ENCODE measurements at places on chromosomes 1 and 21.
A peak's percentile ranks its signal among the peaks of the same experiment; 100 is the strongest.

DNA sequence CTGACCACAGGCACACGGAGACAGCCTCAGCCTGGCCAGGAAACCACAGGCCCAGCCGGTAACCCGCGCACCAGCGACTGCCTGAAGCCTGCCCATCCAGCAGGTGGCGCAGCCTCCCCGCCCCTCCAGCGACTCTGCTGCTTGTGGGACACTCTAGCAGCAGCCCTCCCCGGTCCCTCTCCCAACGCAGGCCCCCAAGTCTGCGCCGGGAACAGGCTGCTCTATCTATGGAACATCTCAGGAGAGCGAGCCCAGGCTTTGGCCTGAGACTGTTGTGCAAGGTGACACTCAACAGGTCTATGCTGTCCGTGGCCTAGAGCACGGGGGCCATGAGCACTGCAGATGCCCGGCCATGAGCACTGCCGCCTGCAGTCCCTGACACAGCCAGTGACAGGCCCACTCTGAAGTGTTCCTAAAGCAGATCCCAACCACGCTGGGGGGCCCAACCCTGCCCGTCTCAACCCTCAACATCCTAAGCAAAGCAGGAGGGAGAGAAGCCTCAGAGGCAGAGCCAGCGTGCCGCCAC, 28.4 kb downstream of the WDR4 start:
- no peak overlapping the region for H3K4me3 ChIP-seq
- peaks cover 13% of the 10 kb centered on the region for H3K4me1 ChIP-seq
- peaks cover 66% of the 10 kb centered on the region for H3K36me3 ChIP-seq

DNA sequence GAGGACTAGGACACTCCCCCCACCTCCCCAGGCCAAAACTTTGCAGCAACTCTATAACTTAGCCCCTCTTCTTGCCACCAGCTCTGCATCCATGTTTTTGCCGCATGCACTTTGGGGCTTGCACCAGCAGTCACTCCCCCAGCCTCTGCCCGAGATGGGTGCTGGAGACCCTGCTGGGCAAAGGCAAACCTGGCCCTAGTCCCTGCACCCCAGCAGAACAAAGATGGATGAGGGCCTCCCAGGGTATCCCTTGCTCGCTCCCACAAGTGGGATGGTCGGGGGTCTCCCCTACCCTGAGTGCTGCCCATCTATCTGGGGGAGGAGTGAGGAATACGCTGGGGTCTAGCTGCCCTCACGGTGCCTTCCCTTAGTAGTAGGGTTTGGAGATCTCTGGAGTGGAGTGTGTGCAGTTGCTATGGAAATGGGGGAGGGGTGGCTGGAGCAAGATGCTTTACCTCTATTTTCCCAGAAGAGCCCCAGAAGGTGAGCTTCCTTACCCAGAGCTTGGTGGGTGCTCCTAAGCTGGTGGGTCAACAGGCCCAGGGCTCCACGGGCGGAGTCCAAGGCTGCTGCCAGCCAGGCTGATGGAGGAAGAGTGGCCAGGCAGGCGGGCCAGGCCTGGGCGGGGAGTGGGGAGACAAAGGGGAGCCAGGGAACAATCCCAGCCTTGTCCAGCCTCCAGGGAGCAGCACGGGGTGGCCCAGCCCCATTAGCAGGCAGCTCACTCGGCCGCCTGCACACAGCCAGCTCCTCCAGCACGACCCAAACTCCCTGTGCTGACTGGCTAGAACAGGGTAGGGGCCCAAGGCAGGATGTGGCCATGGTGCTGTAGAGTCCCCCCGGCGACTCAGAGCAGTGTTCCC, at the start of gene PAQR6:
PAQR6 (minus strand) TSS at position 597 of the 863 bp plus-strand sequence. CDS start 1,325 bp downstream, outside the sequence.
- H3K27me3 ChIP-seq = no peaks in the 10 kb centered on the region
- H3K4me3 ChIP-seq = no peak within 1 kb of the TSS
- H3K36me3 ChIP-seq = peaks cover 7% of the 10 kb centered on the region
- DNase-seq = no peak
- peaks cover 17% of the 10 kb centered on the region for H3K4me1 ChIP-seq

- H3K27me3 ChIP-seq = no peaks in the 10 kb centered on the region
- no peak overlapping the region for H3K4me3 ChIP-seq
- H3K27ac ChIP-seq = no peak overlapping the region
- H3K36me3 ChIP-seq = no peaks in the 10 kb centered on the region
Measured at GRCh38 chr1:81832573-81832972, 31.8 kb downstream of the ADGRL2 start.

GRCh38 chr21:35324372-35325220, 275.5 kb upstream of the RUNX1 start:
- no peaks in the 10 kb centered on the region for H3K36me3 ChIP-seq
- peaks cover 3% of the 10 kb centered on the region for H3K4me1 ChIP-seq
- peaks cover 6% of the 10 kb centered on the region for H3K27me3 ChIP-seq
- H3K4me3 ChIP-seq = no peak overlapping the region
- H3K27ac ChIP-seq = no peak overlapping the region

GRCh38 chr1:51628715-51629590, 12.1 kb downstream of the OSBPL9 start:
- no peak overlapping the region for H3K27ac ChIP-seq
- DNase-seq = no peak
- no peak overlapping the region for H3K4me3 ChIP-seq
- H3K27me3 ChIP-seq = no peaks in the 10 kb centered on the region

GRCh38 chr1:40662864-40663263, 2.6 kb downstream of the RIMS3 start:
- H3K4me3 ChIP-seq = no peak overlapping the region
- peak; percentile 66 for DNase-seq
- no peaks in the 10 kb centered on the region for H3K27me3 ChIP-seq
- H3K36me3 ChIP-seq = no peaks in the 10 kb centered on the region
- peaks cover 24% of the 10 kb centered on the region for H3K4me1 ChIP-seq

GRCh38 chr1:78279051-78279450, 211.7 kb upstream of the PTGFR start:
- H3K4me1 ChIP-seq = no peaks in the 10 kb centered on the region
- no peak for DNase-seq
- H3K4me3 ChIP-seq = no peak overlapping the region

DNA sequence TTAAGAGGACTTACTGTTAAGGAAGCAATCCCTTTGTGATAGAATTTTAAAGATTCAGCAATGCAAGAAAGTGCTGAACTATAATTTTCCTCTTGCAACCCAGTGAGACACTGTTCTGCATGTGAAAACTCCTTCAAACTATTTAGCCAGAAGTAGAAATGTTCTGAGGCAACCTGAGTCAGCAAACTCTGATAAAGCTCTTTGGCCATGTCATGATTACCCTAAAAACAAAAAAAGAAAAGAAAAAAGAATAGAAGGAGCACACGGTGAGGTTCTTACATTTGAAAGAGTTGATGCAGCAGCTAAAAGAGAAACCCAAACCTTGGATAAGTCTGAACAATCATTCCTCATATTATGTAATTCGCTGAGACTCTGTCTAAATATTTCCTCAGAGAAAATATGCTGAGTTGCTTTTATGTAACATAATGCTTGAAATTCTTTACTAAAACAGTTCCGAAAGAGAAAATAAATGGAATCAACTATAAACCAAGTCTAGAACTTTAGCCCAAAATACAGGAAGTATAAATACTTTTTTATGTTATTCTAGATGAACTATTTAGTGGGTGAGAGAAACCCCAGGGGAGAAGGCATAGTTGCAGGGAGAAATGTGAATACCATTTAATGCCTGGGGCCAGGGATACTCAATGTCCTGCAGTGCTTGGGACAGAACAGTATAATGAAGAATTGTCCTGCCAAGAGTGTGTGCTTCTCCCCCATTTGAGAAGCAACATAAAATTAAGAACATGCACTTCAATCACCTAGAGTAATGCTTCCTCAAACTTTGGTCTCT, 60.0 kb downstream of the INTS7 start:
- no peak for DNase-seq
- no peaks in the 10 kb centered on the region for H3K27me3 ChIP-seq
- H3K36me3 ChIP-seq = peaks cover 30% of the 10 kb centered on the region
- no peak overlapping the region for H3K4me3 ChIP-seq
- H3K4me1 ChIP-seq = no peaks in the 10 kb centered on the region

DNA sequence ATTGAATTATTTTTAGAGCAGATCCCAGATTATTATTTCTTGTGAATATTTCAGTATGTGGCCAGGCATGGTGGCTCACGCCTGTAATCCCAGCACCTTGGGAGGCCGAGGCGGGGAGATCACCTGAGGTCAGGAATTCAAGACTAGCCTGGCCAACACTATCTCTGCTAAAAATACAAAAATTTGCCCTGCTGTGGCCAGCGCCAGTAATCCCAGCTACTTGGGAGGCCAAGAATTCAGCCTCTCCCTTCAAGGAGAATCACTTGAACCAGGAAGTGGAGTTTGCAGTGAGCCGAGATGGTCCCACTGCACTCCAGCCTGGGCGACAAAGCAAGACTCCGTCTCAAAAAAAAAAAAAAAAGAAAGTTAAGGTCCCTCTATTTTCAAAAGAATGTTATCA, 4.3 kb downstream of the OSBPL9 start:
- no peak for DNase-seq
- H3K27ac ChIP-seq = no peak overlapping the region
- peaks cover 42% of the 10 kb centered on the region for H3K4me1 ChIP-seq
- no peaks in the 10 kb centered on the region for H3K27me3 ChIP-seq
- no peak overlapping the region for H3K4me3 ChIP-seq
- no peaks in the 10 kb centered on the region for H3K36me3 ChIP-seq

DNA sequence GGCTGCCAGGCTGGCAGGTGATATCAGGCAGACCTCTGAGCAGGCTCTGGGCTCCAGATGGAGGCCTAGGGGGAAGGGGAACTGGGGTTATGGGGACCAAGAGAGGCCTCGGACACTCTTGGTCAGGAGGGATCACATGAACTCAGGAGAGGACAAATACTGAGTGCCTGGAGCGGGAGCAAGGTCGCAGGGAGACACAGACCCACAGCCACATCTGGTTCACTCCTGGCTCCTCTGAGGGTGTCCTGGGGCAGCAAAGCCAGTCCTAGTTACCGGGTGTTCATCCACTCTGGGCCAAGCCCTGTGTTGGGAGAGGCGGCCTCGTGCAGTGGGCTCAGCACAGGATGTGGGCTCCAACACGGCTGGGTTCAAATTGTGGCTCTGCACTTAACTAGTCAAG, 239.0 kb downstream of the PTPRU start:
- peaks cover 39% of the 10 kb centered on the region for H3K27me3 ChIP-seq
- no peaks in the 10 kb centered on the region for H3K36me3 ChIP-seq
- no peaks in the 10 kb centered on the region for H3K4me1 ChIP-seq
- DNase-seq = no peak
- no peak overlapping the region for H3K27ac ChIP-seq

GRCh38 chr1:16133007-16133961, 22.6 kb downstream of the EPHA2 start:
- no peak for DNase-seq
- no peaks in the 10 kb centered on the region for H3K36me3 ChIP-seq
- H3K4me1 ChIP-seq = no peaks in the 10 kb centered on the region

GRCh38 chr1:12627296-12627695, 9.3 kb upstream of the DHRS3 start:
- H3K4me3 ChIP-seq = no peak overlapping the region
- peaks cover 8% of the 10 kb centered on the region for H3K4me1 ChIP-seq
- no peak for DNase-seq
- peaks cover 1% of the 10 kb centered on the region for H3K27me3 ChIP-seq
- H3K36me3 ChIP-seq = no peaks in the 10 kb centered on the region

- H3K4me3 ChIP-seq = no peak overlapping the region
- DNase-seq = no peak
- peaks cover 60% of the 10 kb centered on the region for H3K36me3 ChIP-seq
- peak overlapping the region; percentile 75 for H3K27ac ChIP-seq
- H3K4me1 ChIP-seq = peaks cover 6% of the 10 kb centered on the region
Measured at GRCh38 chr1:155960081-155960745, 18.1 kb downstream of the ARHGEF2 start.

- no peak overlapping the region for H3K27ac ChIP-seq
- no peak overlapping the region for H3K4me3 ChIP-seq
- peaks cover 17% of the 10 kb centered on the region for H3K4me1 ChIP-seq
- no peaks in the 10 kb centered on the region for H3K27me3 ChIP-seq
- no peak for DNase-seq
- no peaks in the 10 kb centered on the region for H3K36me3 ChIP-seq
Measured at GRCh38 chr1:11649237-11649623, 5.0 kb downstream of the FBXO2 start.

GRCh38 chr1:203569490-203570318, 56.9 kb upstream of the ATP2B4 start:
- H3K36me3 ChIP-seq = no peaks in the 10 kb centered on the region
- H3K4me1 ChIP-seq = no peaks in the 10 kb centered on the region
- no peak overlapping the region for H3K4me3 ChIP-seq
- no peak for DNase-seq

DNA sequence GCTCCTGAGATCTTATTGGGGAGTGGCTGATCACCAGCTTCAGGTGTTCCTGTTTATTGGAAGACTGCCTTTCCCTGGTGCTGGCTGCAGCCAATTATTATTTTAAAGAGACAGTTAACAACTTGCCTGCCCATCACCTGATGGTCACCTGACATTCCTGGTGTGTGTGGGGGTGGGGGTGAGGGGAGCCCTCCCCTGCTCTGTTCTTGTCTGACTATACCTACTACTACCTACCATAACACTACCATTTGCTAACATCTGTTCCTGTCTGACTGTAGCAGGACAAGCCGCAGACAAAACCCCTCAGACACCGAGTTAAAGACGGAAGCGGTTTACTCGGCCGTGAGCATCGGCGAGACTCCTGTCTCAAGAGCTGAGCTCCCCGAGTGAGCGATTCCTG, 54.9 kb upstream of the NBPF3 start:
- H3K36me3 ChIP-seq = no peaks in the 10 kb centered on the region
- peaks cover 5% of the 10 kb centered on the region for H3K27me3 ChIP-seq
- no peak overlapping the region for H3K4me3 ChIP-seq
- H3K4me1 ChIP-seq = peaks cover 9% of the 10 kb centered on the region

GRCh38 chr1:172670791-172671190, 11.9 kb downstream of the FASLG start:
- H3K4me3 ChIP-seq = peak overlapping the region; percentile 35
- H3K36me3 ChIP-seq = peaks cover 34% of the 10 kb centered on the region
- peak overlapping the region; percentile 77 for H3K27ac ChIP-seq
- peaks cover 17% of the 10 kb centered on the region for H3K27me3 ChIP-seq

- no peak for DNase-seq
- no peak overlapping the region for H3K27ac ChIP-seq
- H3K4me3 ChIP-seq = no peak overlapping the region
- H3K4me1 ChIP-seq = peaks cover 6% of the 10 kb centered on the region
Measured at GRCh38 chr1:213876531-213876930, 111.2 kb upstream of the PROX1 start.

- H3K27ac ChIP-seq = peak overlapping the region; percentile 89
- DNase-seq = no peak
- peak overlapping the region; percentile 71 for H3K4me3 ChIP-seq
- H3K36me3 ChIP-seq = peaks cover 11% of the 10 kb centered on the region
Measured at GRCh38 chr21:15050568-15051377, 14.0 kb downstream of the NRIP1 start.

Measured in activated CD8-positive, alpha-beta T cell treated with anti-CD3 and anti-CD28 coated beads for 36 hours (primary cell).